Mesothelial cell of epicardium (in vitro differentiated cells): ENCODE measurements at places on chromosomes 2 and 18.

DNA sequence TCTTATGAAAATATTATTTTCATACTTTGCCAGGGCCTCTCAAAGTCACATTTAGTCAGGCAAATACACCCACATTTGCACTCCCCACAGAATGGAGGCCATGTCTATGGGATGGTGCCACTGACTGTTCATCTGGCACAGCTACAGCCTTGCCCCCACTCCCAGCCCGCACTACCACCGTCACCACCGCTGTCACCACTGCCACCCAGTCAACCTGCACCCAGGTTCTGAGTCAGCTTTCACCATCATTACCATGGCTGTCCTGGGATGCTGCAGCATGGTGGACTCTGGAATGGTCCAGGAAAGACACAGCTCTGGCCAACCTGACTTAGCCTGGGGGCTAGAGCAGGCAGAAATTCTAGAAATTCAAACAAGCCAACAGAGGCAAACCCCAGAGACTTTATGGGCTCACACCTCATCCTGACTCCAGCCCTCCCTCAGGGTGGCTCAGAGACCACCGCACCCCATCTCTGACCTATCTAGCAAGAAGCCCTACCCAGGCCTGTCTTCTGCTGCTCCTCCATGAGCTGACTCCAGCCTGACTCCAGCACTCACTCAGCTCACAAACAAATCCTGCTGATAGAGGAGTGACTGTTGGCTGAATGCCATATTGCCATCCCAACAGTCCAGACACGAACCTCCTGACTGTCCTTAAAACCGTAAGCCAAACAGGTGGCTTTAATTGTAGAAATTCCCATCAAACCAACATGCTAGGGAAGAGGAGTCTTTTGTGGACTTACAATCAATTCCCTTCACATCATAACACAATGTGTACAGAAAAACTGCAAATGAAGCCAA is 28.0 kb downstream of the DNER start:
- H3K27me3 ChIP-seq = peaks cover 13% of the 10 kb centered on the region
- no peak overlapping the region for H3K4me3 ChIP-seq
- H3K27ac ChIP-seq = no peak overlapping the region

DNA sequence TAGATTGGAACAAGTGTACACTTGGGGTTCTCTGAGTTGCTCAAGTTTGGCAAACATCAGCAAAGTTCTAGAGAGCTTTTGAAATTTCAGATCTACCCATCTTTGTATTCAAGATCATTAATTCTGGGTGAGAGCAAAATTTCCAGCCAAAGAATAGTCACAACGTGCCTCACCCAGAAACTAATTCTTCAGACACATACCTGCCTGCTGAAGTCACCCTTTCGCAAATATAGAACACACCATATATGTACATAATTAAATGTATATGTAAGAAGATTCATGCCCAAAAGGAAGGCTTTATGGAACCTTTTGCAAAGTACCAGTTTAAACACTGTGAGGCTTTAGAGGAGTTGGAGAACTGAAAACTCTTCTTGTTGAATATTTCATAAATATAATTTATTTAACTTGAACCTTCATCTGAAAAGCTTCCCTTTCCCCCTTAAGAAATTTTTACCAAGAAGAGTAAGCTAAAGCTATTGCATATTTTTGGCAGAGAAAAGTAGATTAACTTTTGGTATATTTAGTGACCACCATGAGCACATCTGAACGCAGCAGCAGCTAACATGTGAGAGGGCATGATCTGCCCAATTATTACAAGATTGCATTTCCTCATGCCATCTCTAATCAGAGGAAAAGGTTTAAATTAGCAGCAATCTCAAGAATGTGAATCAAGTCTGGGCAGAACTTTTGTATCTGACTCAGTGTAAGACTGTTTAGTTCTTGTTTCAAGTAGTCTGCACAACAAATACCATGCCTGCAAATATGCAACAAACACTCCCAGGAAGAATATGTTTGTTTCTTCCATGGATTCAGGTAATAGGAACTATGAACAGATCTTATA is 8.2 kb downstream of the RND3 start:
- H3K36me3 ChIP-seq = peaks cover 23% of the 10 kb centered on the region
- H3K4me1 ChIP-seq = peaks cover 98% of the 10 kb centered on the region
- DNase-seq = no peak
- peak overlapping the region; percentile 97 for H3K27ac ChIP-seq
- H3K4me3 ChIP-seq = peak overlapping the region; percentile 35
- no peaks in the 10 kb centered on the region for H3K27me3 ChIP-seq

GRCh38 chr2:236887531-236887930 is 198.2 kb upstream of the COPS8 start:
- peaks cover 49% of the 10 kb centered on the region for H3K4me1 ChIP-seq
- DNase-seq = no peak
- peak overlapping the region; percentile 91 for H3K27ac ChIP-seq
- H3K27me3 ChIP-seq = no peaks in the 10 kb centered on the region

- no peak for DNase-seq
- H3K36me3 ChIP-seq = peaks cover 57% of the 10 kb centered on the region
- H3K27ac ChIP-seq = no peak overlapping the region
- H3K27me3 ChIP-seq = no peaks in the 10 kb centered on the region
These were observed 98.6 kb upstream of the NFU1 start for GRCh38 chr2:69535817-69536241.
